ENCODE measurements at places on chromosomes 6 and 20. TPM values are rescaled to one million over a fixed set of nuclear protein-coding genes. Genes with fewer than 3 reads are reported as not detected.

DNA sequence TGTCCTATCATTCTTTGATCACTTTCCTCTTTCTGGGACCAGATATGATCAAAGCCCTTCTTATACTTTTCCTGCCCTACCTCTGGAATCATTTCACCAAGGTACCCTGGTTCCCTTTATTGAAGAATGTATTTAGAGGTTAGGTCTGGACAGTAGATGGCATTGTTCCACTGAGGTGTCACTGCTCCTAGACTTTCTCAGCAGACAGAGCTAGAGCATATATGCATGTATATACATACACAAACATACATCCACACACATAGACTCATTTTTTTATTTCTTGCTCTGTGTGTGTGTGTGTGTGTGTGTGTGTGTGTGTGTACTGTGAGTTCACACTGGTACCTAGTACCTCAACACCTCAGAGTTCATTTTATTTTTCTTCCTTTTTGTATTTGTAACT, 40.9 kb downstream of the PTPRA start:
- no peak for DNase-seq

Gene PNPLA1
- total RNA-seq: not detected

DNA sequence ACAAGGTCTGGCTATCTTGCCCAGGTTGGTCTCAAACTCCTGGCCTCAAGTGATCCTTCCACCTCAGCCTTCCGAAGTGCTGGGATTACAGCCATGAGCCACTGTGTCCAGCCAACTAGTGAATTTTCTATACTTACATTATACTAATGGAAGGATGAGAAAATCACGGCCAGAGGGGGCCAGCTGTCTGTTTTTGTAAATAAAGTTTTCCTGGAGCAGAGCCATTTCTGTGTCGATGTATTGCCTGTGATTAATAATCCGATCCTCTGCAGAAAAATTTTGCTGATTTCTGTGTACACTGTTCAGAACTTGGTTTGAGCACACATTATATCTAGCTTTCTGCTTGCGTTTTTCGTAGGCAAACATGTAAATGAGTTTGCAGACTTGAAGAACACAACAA, 28.8 kb downstream of the PTPRT start:
- no peak for DNase-seq

Gene RPS6KA2
- total RNA-seq: 80.8 TPM

DNA sequence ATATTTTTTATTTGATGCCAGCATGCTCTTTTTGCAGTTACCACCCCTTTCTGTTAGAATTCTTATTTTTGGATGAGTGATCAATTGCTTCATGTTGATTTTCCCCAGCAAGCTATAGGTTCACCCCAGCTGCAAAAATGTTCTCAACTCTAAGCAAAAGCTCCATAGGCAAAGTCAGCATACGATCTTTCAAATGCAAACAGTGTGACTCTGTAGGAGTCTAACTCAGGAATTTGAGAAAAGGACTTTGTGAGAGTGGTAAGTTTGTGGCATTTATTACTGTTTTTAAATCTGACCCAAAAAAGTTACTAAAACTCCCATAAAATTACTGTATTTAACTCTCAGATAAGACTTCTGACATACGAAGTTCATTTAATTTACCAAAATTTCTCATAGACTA, 134.9 kb upstream of the HSF2 start:
- no peak for DNase-seq
